ENCODE measurements at places on chromosomes 16 and 17. TPM values are rescaled to one million over a fixed set of nuclear protein-coding genes. Genes with fewer than 3 reads are reported as not detected.
A peak's percentile ranks its signal among the peaks of the same experiment; 100 is the strongest.

DNA sequence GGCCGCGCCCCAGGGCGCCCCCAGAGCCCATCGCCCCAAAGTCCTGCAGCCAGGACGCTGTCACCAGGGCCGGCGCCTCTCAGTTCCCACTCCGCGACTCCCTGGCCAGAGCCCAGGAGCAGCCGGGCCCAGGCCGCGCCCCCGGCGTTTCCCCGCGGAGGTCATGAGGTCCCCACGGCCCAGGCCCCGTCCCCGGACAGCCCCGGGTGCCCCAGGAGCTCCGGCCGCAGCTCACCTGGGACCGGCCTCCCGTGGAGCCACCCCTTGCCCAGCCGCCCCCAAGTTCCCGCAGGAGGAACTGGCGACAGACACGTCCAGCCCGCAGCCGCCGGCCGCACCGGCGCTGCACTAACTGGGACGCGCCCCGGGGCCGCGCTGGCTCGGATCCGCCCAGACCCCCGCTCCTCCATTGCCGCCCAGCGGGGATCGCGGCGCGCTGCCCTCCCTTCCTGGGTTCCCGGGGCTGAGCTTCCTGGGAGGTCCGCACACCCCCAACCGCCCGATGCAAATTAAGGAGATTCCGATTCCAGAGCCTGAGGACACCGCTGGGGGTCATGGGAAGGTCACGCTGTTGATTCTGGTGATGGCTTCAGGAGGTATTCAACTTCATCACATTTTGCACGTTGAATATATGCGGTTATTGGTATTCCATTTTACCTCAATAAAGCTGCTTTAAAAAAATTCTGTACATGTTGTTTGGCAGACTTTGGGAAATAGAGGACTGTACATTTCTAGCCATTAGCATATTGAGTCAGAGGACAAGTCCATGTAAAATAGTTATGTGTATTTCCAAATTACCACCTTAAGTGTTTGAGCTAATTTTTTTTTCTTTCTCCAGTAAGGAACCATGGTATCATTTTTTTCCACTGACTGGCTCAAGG lies 9.9 kb downstream of the AHSP start:
- DNase-seq = no peak

- DNase-seq = peak; percentile 69
Observed at GRCh38 chr16:87860553-87861299, 8.6 kb downstream of the SLC7A5 start.

Gene ABI3
- not detected for total RNA-seq

Gene PRKCB
- not detected for total RNA-seq

Gene TMEM235
- not detected for total RNA-seq
